ENCODE measurements at places on chromosomes 4 and X.

- DNase-seq = no peak
Measured at GRCh38 chrX:56762707-56763555, 33.9 kb downstream of the NBDY start.

DNA sequence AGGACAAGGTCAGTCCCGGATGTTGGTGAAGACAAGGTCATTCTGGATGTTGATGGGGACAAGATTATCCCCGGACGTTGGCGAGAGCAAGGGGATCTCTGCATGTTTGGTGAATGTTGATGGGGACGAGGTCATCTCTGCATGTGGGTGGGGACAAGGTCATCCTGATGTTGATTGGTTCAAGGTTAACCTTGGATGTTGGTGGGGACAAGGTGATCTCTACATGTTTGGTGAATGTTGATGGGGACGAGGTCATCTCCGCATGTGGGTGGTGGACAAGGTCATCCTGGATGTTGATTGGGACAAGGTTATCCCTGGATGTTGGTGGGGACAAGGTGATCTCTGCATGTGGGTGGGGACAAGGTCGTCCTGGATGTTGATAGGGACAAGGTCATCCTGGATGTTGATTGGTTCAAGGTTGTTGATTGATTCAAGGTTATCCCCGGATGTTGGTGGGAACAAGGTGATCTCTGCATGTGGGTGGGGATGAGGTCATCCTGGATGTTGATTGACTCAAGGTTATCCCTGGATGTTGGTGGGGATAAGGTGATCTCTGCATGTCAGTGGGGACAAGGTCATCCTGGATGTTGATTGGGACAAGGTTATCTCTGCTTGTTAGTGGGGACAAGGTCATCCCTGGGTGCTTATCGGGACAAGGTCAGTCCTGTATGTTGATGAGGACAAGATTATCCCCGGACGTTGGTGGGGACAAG, 28.8 kb upstream of the PLCXD1 start:
- DNase-seq = no peak

DNA sequence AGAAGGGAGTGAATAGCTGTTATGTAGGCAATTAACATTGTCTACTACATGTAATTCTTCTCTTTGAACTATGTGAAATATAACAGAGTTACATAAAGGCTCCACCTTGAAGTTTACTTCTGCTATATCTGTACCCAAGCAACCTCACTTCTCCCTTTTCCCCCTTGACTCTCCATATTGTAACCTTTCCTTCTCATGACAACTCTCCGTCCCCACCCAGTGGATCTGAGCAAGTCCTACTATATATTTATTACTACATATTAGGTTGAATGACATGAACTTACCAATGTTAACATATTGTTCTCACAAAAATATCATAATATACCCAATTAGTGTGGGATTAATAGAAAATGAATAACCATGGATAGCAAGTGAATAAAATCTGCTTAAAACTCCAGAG, 93.2 kb upstream of the ATP8A1 start:
- DNase-seq = no peak

- no peak for DNase-seq
Measured at GRCh38 chrX:153485396-153486080, 9.2 kb upstream of the BGN start.

- DNase-seq = no peak
Measured at GRCh38 chr4:146370841-146371240, 150.9 kb downstream of the SLC10A7 start.

GRCh38 chr4:113738251-113738650, 23.3 kb downstream of the CAMK2D start:
- no peak for DNase-seq

DNA sequence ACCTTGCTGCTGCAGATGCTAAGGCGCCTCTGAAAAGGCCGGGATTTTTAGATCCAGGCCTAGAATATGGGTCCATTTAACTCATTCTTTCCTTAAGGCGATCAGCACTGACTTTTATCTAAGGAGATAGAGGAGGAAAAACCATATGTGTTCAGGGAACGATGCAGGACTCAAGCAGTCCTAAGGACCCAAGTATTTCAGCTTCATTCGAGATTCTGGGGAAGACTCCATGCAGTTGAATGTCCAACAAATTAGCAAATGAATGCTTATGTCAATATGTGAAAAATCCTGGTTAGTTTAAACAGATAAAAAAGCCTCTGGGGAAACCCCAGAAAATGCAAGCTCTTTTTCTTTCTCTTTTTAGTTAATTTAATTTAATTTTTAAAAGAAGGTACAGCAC, 36.0 kb downstream of the HELT start:
- no peak for DNase-seq

GRCh38 chr4:77905651-77906263, 43.1 kb downstream of the MRPL1 start:
- no peak for DNase-seq

- no peak for DNase-seq
Measured at GRCh38 chr4:85127653-85128052, 161.2 kb upstream of the WDFY3 start.

- DNase-seq = no peak
Measured at GRCh38 chr4:97984545-97985131, 158.6 kb downstream of the STPG2 start.

GRCh38 chr4:177228599-177228998, 81.1 kb upstream of the NEIL3 start:
- no peak for DNase-seq

DNA sequence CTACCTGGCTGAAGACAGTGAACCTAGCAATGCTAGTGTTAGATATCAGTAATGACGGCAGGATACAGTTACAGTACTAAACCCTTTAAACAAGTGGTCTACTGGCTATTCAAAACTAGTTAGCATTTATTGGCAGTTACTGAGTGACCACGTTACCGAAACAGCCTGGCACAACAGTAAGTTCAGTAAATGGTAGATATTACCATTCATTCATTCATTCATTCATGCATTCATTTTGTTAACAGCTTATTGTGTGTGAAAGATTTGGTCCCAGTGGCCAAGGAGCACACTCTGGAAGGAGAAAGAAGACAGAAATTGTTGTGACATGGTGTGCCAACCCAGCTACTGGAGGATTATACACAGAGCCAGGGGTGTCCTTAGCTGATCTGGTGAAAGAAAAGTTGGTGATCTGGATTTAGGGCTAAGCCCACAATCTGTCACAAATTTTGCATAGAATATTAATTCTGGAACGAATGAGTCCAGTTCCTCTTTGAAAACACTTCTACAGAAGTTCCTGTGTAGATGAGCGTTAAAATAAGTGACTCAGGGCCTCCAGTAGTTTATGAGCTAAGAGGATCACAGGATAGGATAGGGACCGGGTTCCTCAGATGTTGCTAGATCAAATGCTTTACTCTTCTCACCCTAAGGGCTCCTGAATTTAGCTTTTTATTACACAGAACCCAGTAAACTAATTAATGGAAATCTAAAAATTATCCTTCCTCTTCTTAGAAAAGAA, 179.1 kb downstream of the CBR4 start:
- DNase-seq = no peak

DNA sequence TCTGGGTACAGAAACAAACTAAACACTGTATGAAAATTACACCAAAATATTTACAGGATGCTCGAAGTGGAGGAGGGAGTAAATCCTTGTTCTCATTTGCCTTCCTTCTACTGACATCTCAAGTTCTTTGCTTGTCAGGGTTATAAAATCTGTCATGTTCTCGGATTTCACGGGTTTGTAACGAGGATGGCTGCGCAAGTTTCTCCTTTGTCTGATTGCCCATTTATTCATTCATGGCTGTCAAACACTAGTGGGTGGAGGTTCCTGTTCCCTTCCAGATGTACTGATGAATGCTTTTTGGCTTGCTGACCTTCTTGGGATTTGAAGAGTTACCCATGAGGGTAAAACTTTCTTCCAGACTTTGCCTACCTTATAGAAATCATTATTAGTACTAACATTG, 206.9 kb downstream of the SPCS3 start:
- no peak for DNase-seq

DNA sequence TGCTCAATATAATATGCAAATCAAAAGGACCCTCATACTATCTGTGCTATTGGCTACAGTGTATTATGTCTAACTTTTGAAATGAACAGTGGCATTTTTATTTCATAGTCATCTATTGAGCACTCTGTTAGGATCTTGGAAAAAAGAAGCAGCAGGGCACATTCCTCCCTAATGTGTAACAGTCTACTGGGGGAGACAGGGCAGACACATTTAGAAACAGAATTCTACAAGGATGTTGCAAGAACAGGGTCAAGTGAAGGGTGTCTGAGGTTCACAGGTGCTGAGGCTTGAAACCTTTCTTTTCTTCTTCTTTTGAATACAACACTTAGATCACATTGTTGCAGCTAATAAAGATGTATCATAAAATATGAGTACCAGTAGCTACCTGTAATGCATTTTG, 129.7 kb upstream of the SLC4A4 start:
- DNase-seq = no peak

- no peak for DNase-seq
Measured at GRCh38 chr4:23485801-23486200, 404.0 kb downstream of the PPARGC1A start.

DNA sequence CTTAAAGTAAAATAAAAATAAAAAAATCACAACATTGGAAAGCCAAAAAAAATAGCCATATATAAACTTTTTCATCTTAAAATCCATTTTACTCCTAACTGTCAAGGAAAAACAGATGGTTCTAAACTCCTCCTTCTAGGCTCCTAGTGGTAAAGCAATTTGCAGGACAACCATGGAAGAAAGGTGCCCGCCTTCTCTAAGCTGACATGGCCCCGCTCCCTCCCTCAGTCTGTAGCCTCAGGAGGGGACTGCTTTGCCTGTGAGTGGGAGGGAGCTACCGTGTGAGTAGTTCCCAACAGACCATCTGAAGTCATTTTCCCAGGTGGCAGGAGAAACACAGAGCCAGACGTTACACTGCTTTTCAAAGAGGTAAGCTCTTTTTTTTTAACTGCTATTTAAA, 336.2 kb upstream of the FAT1 start:
- DNase-seq = no peak

- no peak for DNase-seq
Measured at GRCh38 chr4:79949178-79949577, 123.9 kb downstream of the ANTXR2 start.

- DNase-seq = no peak
Measured at GRCh38 chrX:119399772-119400101, 601 bp downstream of the SLC25A43 start.

DNA sequence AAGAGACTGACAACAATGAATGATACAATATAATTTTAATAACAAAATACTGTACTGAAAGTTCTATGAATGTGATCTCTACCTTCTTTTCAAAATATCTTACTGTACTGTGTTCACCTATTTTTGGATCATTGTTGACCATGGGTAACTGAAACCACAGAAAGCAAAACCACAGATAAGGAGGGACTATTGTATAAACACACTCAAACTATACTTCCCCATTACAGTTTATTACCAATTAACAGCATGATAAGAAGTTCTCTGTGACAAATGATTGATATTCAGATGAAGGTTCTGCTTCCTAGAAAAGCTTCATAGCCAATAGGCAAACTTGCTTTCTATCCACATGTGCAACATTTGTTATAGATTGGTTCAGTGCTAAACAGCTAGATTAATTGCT, 50.1 kb downstream of the GABRG1 start:
- DNase-seq = no peak

- no peak for DNase-seq
Measured at GRCh38 chr4:19739101-19739651, 512.5 kb upstream of the SLIT2 start.

DNA sequence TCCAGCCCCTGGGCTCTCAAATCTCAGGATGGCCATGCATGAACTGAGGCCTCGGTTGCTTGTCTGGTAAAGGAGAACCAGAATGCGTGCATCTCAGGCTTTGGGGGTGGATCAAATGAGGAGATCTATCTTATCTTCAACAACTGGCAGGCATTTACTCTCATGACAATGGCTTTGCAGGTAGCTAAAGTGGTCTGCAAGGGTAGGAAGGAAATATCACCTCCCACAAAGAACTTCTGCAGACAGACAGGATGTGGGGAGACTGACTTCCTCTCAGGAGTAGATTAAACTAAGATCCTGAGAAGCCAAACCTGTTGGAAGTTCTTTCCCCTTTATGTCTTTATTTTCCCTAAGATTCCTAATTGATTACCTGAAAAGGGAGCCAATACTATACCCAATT, 7.8 kb downstream of the LDB2 start:
- DNase-seq = no peak

DNA sequence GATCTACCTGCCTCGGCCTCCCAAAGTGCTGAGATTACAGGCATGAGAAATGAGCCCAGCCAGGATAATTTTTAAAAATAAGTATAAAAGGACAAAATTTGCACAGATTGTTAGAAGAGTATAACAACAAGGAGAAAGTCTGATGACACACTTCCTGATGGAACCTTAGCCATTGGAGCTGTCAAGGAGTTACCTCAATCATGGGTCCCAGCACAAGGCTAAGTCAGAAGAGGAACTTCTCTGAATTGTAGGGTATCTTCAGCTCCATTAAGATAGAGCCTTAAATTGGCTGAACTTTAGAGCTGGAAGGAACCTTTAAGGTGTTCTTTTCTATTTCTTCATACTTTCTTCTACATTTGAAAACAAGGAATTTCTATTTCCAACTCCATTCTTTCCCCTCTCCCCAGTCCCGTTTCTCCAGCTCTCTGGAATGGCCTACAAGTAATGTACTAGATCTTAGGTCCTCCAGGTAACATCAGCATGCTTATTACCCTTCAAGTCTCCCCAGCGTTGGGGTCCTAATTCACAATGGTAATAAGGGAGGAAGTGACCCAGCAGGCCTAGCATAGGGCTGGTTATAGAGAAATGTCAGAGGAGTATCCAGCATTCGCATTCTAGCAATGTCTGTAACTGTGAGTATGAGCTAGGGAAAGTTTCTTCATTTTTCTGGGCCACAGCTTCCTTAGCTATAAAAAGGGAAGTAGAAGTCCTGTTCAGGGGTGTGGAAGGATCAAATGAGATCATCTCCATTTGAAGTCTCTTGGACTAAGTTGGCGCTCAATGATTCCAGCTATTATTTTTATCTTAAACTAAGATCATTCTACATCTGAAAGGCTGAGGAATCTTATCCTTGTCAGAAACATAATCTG, 18.5 kb upstream of the RBPJ start:
- no peak for DNase-seq

GRCh38 chr4:184814686-184815045, 11.1 kb downstream of the ACSL1 start:
- DNase-seq = no peak

DNA sequence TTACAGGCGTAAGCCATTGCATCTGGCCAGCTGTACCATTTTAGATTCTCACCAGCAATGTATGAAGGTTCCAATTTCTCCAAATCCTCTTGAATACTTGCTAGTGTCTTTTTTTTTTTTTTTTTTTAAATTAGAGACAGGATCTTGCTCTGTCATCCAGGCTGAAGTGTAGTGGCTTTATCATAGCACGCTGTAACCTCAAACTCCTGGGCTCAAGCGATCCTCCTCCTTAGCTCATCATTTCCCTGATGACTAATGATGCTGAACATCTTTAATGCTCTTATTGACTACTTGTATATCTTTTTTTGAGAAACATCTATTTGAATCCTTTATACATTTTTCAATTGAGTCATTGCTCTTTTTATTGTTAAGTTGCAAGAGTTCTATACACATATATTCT, 40.3 kb downstream of the HDAC8 start:
- no peak for DNase-seq

- DNase-seq = no peak
Measured at GRCh38 chr4:78545275-78546246, 6.0 kb upstream of the ANXA3 start.
